ENCODE measurements at places on chromosomes 7 and 10.

GRCh38 chr7:46603780-46604179, 682.7 kb upstream of the IGFBP3 start:
- no peak for DNase-seq

- no peak for DNase-seq
Observed at GRCh38 chr10:43260117-43260761, 6.6 kb downstream of the RASGEF1A start.

GRCh38 chr10:123140983-123141390, 5.2 kb downstream of the HMX3 start:
- no peak for DNase-seq

- no peak for DNase-seq
Observed at GRCh38 chr7:18361756-18362155, 133.8 kb upstream of the HDAC9 start.

DNA sequence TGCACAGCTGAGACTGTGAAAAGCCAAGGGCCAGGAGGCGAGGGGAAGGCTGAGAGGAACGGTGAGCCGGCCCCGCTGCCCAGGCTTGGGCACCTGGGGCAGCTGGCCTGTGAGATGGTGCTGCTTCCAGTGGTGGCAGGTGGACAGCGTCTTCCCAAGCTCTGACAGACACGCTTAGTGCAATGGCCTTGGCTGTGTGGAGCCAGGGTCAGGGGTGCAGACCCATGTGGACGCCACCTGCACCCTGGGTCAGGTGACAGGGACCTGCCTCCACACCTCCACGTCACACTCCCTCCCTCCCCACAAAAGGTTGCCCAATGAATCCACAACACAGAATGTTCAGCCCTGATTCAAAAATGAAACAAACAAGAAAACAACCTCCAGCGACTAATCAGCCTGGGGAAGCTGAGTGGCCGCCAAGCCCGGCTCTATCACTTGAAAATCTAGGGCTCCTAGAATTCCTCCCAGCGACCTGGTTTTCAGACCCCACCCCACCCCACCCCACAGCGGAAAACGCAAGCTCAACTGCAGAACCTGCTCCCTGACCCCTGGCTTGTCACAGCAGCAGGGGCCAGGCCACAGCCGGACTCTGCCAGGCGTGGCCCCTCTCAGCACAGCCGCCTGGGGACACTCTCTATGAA, 54.3 kb downstream of the PRKAG2 start:
- no peak for DNase-seq

- no peak for DNase-seq
Observed at GRCh38 chr10:71395621-71396020, 1.1 kb upstream of the CDH23 start.

- no peak for DNase-seq
Observed at GRCh38 chr7:105916603-105917002, 40.2 kb upstream of the ATXN7L1 start.

- no peak for DNase-seq
Observed at GRCh38 chr10:67763499-67764011, 67.6 kb upstream of the CTNNA3 start.

DNA sequence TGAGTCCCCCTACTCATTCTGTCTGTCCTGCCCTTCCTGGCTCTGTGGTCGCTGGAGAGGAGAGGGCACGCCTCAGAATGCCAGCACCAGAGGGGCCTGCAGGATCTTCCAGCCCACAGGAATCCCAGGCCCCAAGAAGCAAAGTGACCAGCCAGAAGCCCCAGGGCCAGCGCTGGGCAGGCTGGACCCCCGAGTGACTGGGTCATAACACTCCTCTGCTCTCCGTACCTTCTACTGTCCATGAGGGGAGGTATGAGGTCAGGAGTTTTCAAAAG, 102.6 kb upstream of the GPR26 start:
- DNase-seq, result no peak

- no peak for DNase-seq
Observed at GRCh38 chr10:56624082-56624481, 263.0 kb upstream of the ZWINT start.

- DNase-seq, result no peak
Observed at GRCh38 chr10:35613597-35614226, 8.6 kb downstream of the GJD4 start.

- DNase-seq, result no peak
Observed at GRCh38 chr10:91391920-91392319, 18.2 kb upstream of the HECTD2 start.

- no peak for DNase-seq
Observed at GRCh38 chr10:15595260-15595659, 124.5 kb downstream of the ITGA8 start.

GRCh38 chr10:79403441-79404230, 41.8 kb downstream of the ZCCHC24 start:
- DNase-seq, result no peak

DNA sequence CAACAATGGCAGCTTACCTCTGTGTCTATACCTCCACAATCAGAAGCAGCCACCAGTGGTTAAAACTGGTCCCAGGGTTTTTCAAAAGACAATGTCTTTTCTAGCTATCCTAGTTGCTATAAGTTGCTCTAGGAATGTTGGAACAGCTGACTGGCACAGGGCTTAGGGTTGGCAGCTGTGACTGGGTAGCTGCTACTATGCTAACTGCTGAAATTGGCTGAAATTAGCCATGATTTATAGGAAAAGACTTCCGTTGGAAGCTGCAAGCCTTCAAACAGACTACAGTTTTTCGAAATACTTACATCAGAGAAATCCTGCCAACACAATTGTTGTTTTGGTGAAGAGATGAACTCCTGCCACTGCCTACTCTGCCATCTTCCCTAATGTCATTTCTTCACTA, 102.3 kb downstream of the MKX start:
- no peak for DNase-seq

- DNase-seq, result no peak
Observed at GRCh38 chr10:77074104-77074624, 563.4 kb downstream of the KCNMA1 start.

- no peak for DNase-seq
Observed at GRCh38 chr7:118040562-118040961, 143.4 kb upstream of the LSM8 start.

- no peak for DNase-seq
Observed at GRCh38 chr10:6990891-6991290, 410.8 kb upstream of the PRKCQ start.

DNA sequence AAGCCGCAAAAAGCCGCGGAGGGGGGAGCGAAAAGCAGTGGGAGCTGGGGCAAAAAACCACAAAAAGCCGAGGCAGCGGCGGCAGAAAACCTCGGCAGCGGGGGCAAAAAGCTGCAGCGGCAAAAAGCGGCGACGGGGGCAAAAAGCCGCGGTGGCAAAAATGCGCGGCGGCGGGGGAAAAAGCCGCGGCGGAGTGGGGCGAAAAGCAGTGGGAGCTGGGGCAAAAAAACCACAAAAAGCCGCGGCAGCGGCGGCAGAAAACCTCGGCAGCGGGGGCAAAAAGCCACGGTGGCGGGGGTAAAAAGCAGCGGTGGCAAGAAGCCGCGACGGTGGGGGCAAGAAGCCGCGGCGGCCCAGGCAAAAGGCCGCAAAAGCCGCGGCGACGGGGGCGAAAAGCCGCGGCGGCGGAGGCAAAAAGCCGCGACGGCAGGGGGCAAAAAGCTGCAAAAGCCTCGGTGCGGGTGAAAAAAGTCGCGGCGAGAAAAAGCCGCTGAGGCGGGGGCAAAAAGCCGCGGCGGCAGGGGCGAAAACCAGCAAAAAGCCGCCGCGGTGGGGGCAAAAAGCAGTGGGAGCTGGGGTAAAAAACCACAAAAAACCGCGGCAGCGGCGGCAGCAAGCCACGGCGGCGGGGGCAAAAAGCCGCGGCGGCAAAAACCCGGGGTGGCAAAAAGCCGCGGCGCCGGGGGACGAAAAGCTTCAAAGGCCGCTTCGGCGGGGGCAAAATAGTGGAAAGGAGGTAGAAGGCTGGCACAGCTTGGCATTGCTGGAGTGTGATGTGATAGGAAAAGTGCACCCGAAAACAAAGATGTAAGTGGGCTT, 135.9 kb downstream of the ZNF92 start:
- no peak for DNase-seq

GRCh38 chr7:92095380-92095779, 38.9 kb downstream of the CYP51A1 start:
- DNase-seq, result no peak
